Activated CD4-positive, alpha-beta T cell treated with anti-CD3 and anti-CD28 coated beads for 36 hours (primary cell): ENCODE measurements at places on chromosomes 6 and 20.
A peak's percentile ranks its signal among the peaks of the same experiment; 100 is the strongest.

- peak; percentile 75 for DNase-seq
Measured at GRCh38 chr6:45421709-45422502, 44.2 kb upstream of the SUPT3H start.

DNA sequence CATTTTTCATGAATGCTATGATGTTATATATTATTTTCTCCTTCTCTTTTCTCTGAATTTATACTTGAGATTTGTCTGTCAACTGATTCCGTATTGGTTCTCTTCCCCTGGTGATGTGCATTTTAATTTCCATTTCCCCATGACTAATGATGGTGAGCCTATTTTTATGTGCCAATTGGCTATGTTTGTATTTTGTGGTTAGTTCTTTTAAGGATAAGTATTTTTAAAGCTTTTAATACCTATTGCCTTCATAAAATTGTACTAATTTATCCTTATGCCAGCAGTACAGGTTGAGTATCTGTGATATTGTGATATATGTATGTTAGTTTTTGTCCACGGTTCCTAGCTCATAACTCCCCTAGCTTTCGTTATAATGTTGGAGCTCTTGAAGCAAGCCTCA is 2.8 kb downstream of the POLH start:
- DNase-seq: no peak

DNA sequence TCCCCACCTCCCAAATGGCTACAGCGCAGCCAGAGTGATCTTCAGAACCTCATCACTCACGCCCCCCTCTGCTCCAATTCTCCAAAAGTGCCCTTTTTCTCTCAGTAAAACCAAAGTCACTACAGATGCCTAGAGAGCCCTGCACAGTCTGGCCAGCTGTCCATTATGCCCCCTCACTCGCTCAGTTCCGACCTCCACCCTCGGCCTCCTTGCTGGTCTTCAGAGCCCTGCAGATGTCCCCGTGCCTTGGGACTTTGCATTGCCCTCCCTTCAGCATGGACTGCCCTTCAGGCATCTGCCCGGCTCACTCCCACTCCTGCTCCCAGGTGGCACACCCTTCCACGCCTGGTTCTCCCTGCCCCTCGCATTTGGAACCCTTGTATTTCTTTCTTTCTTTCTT is 1.1 kb upstream of the RAET1E start:
- DNase-seq: no peak

- DNase-seq: no peak
Measured at GRCh38 chr20:52193133-52193532, 1.6 kb upstream of the ZFP64 start.

- peak; percentile 64 for DNase-seq
Measured at GRCh38 chr6:28251661-28252008, 434 bp downstream of the ZKSCAN4 start.

DNA sequence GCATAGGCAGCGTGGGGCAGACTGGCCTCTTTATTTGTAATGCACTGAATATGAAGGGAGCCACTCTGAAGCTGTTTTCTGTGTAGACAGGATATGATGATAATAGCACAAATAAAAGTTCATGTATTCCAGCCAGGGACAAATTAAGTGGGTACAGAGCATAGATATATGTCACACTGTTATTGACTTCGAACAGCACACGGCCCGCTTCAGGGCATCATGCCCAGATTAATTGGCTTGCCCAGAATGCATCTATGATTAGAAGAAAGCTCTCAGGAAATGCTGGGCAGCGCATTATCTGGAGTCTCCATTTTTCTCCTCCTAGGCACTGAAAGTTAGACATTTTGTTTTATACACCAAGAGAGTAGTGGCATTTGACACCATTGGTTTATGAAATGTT is 26.3 kb upstream of the SASH1 start:
- no peak for DNase-seq

DNA sequence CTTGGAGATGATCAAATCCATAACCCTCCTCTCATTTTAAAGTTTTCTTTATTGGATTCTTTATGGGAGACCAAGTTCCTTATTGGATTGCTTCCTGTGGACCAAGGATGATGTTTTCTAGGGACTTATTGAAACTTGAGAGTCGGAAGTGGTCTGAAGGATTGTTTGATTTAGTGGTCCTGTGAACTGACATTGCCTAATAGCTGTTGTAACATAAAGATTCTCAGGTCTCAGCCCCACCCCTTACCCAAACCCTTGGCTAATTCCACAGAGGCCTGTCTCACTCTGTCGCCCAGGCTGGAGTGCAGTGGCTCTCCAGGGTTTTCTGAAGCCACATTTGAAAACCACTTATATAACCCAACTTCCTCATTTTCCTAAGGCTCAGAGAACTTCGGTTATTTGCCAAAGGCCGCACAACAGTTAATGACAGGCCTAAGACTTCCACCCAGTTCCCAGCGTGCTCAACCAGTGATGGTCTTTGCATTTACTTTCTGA is 77.0 kb downstream of the ATXN1 start:
- DNase-seq: no peak

- peak; percentile 52 for DNase-seq
Measured at GRCh38 chr20:19735446-19735845, 22.6 kb upstream of the RIN2 start.

DNA sequence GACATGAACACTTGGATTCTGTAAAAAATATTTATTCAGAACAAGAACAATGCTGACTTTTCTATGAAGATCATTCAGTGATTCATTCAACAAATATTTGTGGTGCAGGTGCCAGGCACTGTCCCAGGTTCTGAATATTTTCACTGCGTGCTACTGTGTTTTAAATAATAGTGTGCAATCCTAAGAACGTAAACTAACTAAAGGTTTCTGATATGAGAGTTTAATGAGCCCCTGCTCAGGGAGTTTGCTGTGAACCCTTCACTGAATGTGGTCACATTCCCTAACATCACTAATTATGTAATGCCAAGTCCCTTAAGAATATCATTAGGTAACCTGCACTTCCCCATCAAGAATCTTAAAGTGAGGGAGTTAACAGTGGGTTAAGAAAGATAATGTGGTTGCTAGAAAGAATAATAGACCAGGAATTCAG is 1.7 kb upstream of the TMEM170B start:
- peak; percentile 50 for DNase-seq

- DNase-seq: no peak
Measured at GRCh38 chr6:153309651-153310050, 178.6 kb upstream of the RGS17 start.

DNA sequence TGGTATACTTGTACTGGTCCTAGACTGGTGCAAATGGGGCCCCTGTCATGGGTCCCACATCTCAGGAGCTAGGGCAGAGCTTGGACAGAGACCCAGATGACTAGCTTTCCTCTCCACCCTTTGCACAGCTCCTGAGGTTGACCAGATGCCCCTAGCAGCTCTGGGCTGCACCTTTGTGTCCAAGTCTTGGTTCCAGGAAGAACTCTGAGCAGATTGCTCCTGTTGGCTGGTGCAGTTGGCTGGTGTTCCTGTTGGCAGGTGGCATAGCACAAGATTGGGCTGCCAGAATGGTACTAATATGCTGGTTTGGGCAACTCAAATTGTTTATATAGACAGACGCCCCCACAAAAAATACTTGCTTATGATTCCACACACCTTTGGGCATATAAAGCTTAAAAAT is 89.4 kb upstream of the EZR start:
- DNase-seq: no peak

DNA sequence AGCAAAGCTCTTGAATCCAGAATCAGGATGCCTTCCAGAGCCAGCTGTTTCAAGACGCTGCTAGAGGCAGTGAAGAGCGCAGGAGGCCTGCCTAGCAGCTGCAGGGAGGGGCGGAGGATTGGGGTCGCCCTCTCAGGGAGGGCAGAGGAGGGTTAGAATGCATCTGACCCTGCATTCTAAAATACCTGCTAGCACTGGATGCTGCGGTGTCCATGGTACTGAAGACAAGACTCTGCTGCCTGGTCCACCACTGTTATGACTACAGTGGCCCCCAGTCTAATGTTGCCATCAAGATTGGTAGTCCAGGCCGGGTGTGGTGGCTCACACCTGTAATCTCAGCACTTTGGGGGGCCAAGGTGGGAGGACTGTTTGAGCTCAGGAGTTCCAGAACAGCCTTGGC is 193.7 kb upstream of the PROKR2 start:
- DNase-seq: no peak

DNA sequence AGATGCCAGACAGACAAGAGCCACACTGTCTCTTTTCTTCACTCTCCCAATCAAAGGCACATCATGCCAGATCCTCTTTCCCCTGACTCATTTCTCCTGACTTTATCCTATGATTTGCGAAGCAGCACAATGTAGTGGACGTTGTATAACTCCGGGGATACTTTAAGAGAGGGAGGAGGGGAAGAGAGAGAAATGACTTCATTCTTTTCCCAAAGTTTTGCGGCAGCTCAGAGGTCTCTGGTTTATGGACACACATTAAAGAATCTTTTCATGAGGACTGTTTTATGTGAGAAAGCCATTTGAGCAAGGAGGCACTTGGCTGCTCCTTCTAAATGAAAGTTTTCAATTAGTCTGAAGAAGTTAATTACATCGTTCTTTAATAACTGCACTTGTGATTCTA is 75.1 kb upstream of the MC3R start:
- DNase-seq: no peak

DNA sequence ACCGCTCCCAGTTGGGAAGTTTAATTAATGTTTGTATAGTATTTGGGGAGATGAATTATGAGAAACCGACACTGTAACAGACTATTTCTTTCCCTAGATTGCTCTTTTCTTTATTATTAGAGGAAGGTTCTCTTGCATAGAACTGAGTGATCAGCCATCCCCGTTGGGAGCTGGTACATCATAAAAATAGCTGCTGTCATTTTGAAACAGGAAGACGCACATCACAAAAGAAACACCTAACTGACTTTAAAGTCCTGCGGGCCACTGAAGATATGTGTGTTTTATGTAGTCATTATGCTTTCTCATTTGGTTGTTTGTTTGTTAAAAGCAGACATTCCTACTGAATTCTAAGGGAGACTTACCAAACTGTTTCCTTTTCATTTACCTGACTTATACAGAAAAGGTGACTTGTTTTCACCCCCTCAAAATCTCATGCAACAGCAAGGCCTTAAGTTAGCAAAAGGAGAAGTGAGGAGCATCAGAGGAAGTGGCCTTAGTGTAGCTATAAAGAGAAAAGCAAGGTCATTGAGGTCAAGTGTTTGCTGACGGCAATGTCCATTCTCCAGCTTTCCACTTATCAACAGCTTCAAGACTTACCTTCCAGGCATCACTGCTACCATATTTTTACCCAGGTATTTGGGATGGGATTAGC is 91.0 kb downstream of the PKHD1 start:
- DNase-seq: no peak
